HL-60 (cell line): ENCODE measurements at places on chromosomes 6 and 20.

GRCh38 chr20:59730722-59731121 is 126.4 kb downstream of the PHACTR3 start:
- DNase-seq, result no peak

DNA sequence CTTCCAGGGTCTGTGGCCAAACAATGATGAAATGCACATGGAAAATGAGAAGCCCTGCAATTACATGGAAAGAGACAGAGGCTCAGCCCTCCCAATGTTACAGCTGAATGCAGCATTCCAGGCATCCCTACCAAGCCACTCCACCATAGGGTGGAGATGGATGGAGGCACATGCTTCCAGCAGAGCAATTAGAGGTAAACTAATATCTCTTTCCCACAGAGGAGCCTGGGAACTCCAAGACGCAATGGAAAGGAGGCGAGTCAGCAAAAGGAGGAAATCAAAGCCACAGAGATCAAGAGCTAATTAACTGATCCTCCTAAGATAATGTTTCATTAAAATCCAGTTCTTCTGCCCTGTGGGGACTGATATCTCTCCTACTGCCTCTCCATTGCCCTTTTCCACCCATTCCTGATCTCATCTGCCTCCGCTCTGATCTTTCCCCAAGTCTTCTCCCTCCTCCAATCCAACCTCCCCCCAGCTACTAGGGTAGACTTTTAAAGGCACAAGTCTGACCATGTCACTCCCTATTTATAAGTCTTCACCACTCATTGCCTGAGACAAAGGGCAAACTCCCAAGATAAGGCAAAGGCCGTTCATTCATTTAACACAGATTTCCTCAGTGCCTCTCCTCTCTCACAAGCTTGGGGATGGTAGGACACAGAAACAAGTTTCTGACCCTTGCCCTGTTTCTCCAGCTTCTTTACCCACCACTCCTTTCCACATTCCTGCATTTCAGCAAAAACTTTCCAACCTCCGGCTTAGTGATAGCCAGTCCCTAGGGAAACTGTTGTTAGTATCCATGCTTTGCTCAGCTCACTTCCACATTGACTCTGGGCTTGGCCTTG is 14.3 kb upstream of the KCNB1 start:
- DNase-seq, result no peak

DNA sequence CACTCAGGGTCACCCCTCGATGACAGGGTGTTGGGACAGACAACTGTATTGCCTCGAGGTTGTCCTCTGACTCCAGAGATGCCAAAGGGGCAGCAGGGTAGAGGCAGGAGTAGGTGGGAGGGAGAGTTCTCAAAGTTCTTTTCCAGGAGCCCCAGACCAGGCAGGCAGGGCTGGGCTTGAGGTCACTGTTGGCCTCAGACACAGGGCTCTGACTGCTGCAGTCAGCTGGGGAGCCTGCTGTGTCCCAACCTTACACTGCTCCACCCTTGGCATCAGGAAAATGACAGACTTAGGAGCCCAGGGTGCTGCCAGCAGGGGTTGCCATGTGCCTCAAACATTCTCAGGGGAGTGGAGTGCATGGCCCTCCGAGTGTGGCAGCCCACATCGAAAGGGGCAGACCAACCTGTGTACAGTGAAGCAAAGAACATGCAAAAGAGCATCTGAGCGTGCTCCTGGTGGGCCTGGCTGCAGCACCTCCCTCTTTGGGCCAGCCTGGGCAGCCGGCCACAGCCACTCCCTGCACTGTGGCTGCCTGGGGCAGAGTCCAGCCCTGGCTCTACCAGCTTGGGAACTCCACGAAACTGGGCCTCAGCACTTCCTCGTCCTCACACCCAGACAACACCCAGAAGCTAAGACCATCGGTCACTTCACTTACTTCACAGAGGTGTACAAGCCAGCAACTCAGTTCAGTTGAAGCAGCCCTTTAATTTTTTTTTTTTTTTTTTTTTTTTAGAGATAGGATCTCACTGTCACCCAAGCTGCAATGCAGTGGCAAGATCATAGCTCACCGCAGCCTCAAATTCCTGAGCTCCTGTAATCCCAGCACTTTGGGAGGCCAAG is 24.0 kb downstream of the C6orf132 start:
- DNase-seq, result no peak

- DNase-seq, result no peak
These were observed 3.7 kb upstream of the KAT14 start for GRCh38 chr20:18133962-18134361.

- no peak for DNase-seq
These were observed 26.9 kb downstream of the ANKEF1 start for GRCh38 chr20:10061641-10062040.

- no peak for DNase-seq
These were observed 31.5 kb downstream of the PMEPA1 start for GRCh38 chr20:57678340-57678739.

- DNase-seq, result no peak
These were observed 212.6 kb downstream of the TBX18 start for GRCh38 chr6:84551797-84552196.

DNA sequence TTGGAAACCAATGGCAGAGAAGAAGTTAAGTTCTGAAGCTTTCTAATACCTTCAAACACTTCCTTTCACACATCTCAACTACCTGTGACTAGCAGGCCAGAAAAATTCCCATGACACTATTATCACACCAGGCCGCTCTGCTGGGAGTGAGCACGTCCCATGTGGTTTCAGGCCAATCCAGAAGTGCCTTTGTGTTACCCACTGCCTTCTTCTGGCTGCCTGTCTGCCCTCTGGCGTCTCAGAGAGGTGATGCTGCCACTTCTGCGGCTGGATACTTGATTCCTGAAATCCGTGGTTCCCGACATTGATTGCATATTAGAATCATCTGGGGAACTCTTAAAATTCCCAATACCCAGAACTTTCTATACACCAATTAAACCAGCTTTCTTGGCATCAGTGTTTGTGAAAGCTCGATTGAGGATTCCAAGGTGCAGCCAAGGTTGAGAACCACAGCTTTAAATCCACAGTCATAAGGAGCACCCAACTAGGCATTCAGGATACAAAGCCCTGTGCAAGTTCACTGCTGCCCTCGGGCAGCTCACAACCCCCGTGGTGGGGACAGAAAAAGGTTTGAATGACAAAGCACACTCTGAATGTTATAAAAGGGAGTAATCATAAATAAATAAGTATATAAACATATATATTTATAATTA is 65.6 kb downstream of the STMND1 start:
- no peak for DNase-seq

GRCh38 chr6:16228709-16229665 is 9.4 kb upstream of the GMPR start:
- no peak for DNase-seq

DNA sequence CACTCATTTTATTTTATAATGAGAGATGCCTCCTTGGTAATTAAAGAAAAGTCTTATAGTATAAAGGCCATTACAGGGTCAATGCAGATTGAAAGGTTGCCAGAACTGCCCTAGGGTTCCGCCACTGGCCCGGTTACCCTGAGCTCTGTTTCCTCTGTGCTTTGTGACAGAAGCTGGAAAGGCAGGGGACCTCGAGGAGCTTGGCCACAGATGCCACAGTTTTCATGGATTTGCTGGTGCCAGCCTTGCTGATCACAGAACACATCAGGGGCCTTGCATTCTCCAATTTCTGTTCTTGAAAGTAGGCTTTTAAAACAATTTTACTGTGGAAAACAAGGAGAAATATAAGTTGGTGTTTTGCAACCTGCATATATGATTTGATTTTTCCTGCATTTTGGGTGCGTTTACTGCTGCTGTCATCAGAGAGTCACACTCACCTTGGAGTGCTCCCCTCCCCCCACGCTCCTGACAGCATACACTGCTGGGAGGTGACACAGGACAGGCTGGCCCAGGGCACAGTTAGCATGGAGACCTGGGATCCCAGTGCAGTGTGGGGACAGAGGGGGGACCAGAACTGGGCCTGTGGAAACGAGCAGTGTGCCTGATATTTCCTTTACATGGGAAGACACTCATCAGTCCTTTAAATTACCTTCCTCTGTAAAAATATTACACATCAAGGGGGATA is 142.8 kb downstream of the CFAP61 start:
- DNase-seq, result no peak

DNA sequence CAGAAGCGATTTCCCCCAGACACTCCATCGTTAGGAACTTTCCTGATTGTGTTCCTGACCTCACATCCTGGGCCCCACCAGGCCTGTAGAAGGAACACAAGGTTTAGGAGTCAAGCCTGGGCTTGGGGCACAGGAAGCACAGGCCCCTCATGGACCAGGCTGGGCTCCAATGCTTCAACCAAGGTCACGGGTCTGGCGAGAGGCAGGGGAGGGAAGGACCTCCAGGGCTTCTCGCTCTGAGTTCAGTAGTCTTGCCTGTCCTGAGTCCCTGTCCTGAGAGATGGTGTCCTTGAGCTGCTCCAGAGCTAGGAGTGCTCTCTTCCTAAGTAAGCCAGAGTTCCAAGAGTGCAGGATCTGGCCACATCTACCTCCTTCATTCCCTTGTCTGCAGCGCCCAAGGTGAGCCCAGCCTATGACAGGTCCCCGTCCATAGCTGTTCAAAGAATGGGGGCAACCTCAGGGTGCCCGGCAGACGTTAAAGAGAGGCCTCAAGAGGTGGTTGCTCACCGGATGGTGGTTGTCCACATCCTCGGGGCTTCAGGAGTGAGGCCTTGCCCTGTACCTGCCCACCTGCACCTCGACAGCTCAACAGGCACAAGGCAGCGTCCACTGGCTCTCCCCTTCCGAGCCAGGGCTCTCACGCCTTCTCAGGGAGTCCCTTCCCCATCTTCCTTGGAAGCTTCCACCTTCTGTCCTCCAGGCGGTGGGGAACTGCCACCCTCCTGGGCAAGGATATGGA is 1.6 kb upstream of the TUBB1 start:
- DNase-seq, result no peak

GRCh38 chr6:112232845-112233256 is 21.5 kb downstream of the LAMA4 start:
- no peak for DNase-seq

- DNase-seq, result no peak
These were observed 163.4 kb upstream of the AFDN start for GRCh38 chr6:167663316-167663715.

DNA sequence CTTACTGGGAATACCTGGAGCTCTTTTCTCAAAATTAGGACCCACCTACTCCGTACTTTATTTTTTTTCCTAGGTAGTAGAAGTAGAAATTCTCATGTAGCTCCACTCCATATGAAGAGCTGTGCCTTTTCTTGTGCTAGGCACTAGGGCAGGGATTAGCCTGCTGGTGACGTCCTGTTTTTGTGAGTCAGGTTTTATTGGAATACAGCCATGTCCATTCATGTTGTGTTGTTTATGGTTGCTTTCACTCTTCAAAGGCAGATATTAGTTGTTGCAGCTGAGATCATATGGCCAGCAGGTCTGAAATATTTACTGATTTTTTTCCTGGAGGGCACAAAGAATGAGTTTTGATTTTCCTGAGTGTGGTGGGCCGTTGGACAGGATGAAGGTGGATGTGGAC is 20.5 kb downstream of the XRN2 start:
- no peak for DNase-seq

GRCh38 chr6:135258970-135259369 is 77.9 kb downstream of the MYB start:
- DNase-seq, result no peak

DNA sequence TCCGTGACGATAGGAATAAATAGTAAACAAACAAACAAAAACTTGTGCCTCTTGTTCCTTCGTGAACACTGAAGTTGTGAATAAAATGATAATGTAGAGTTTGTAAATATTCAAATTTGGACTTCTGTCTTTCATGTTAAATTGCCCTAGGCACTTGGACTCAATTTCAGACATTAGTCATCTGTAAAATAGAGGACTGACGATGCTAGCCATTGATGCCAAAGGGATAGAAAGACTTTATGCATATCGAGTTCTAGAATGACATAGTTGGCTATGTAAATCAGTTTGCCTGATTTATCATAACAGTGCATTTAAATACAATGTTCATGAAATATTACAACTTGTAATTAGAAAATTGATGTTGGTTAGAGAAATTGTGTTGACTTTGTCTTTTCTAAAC is 45.9 kb upstream of the FLRT3 start:
- no peak for DNase-seq

DNA sequence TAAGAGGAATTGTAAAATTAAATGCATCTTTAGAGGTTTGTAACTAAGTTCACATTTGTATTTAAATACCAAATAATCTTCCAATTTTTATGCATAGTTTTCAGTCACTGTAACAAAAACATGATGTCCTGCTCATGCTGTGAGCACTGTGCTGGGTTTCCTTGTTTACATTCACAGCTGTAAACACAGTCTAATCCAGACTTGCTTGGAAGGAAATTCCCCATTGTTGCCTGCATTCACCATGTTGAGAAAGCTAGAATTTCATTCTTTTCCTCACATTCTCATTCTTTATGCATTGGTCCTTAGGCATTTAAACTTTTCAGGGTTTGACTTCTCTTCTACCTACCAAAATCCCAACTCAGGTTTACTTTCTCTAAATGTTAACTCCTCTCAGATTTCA is 242.0 kb upstream of the TBX18 start:
- DNase-seq, result no peak

GRCh38 chr6:161376367-161376766 is 102.5 kb upstream of the AGPAT4 start:
- no peak for DNase-seq

DNA sequence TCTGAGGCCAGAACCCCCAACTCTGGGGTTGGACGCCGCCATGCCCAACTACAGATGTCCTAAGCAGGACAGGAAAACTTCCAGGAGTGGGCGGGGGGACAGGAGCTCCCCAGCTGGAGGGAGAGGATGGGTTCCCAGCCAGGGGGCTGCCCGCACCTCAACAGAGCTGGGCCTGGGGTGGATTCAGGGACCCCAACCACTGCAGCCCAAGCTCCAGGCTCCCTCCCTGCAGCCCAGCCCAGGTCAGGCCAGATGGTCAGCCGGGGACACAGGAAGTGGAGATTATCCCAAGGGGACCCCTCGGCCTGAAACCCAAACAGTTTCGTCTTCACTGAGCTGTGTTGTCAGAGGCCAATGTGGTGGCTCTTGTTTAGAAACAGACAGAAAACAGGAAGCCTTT is 9.4 kb downstream of the LAMA5 start:
- no peak for DNase-seq

DNA sequence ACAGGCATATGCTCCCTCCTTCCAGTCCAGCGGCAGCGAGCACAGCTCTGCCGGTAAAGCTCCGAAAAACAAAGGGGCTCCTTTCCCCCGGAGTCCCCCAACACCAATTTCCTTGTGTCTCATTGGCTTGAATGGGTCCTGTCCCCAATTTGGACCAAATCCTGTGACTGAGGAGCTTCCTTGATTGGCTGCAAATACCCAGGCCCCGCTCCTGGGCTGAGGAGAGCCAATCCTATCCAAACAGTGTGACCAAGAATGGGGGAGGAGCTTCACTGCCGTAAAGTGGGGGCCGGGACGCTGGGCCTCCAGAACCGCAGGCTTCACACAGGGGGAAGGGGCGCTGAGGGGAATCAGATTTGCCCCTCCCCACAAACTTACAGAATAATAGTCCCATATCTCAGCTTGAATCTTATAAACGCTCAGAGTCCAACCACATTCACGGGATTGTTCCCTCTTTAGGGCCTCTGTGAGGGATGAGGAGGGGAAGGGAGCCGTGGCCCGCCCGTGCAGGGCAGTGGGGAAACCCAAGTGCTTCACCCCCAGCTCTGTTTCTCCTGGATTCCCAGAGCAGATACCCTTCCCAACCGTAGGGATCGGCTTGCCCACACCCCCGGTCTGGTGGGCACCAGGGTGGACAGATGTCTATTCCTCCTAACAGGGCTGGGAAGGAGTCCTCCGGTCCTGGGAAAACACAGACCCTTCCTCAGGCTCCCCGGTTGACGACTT is 141.0 kb upstream of the MLN start:
- no peak for DNase-seq

- no peak for DNase-seq
These were observed 249.1 kb downstream of the OGFRL1 start for GRCh38 chr6:71537717-71538116.
